Stimulated activated CD8-positive, alpha-beta memory T cell treated with anti-CD3 and anti-CD28 coated beads, Interleukin-7, amount 100 ng/mL, for 24 hours (primary cell): ENCODE measurements at places on chromosomes 12 and 14.

GRCh38 chr14:64149921-64150320 is 144.2 kb downstream of the ESR2 start:
- DNase-seq, result no peak

GRCh38 chr14:102434647-102435175 is 72.0 kb downstream of the TECPR2 start:
- DNase-seq, result no peak

- DNase-seq, result no peak
Measured at GRCh38 chr12:64236549-64236948, 14.5 kb upstream of the KICS2 start.

DNA sequence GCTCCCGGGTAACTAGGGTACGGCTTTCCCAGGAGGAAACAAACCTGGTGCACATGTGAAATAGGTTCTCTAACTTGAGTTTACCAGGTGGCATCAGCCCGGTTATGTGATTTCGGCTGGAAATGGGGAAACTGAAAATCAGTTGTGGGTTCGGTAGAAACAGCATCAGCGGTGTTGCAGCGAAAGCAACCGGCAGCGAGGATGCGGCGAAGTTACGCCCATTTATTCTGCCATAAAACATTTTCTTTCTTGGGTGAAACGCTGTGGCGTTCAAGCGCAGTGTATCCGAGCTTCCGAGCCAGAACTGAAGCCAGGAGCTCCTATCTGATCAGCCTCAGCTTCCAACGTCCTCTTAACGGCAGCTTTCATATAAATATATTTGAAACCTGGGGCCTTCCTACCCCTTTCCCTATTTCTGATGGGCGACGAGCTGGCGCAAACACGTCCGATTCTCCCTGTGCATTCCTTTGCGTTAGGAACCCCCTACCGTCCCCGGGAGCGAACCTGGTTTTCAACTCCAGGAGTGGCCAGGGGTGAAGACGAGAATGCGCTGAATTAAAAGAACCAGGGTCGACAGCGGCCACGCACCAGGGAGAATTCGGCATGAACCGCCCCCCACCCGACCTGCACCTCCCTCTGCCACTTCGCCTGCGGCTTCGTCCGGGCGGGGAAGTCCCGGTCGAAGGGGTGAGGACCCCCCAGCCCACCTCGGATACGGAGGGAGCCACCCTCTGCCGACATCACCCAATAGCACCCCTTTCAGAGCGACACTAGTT is 1.6 kb downstream of the DPF3 start:
- no peak for DNase-seq

DNA sequence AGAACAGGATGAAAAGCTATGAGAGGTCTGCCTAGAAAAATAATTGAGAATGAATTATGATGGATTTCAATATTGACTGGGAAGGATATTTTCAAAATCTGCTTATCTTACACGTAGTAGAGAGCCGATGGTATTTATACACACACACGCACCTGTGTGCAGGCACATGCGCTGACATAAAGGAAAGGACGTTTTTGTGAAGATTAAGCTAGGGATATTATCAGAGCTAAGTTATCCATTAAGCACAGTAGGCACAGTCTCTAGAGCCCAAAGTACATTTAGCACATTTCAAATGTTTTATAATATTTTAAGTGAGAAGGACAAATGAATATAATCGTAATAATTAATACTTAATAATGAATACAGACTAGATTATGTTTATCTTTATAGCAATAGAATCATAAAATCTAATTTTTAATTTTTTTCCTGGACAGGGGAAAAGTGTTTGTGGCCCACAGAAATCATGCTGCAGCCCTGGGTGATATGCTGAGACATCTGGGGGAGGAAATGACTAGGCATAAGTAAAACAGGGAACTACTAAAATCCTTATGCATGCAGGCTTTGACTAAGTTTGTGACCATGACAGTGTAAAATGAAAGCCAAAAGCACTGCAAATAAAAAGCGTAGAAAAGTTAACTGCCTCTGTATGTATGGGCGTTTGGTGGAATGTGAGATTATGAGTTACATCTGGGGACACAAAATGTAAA is 146.1 kb downstream of the KITLG start:
- DNase-seq, result no peak

DNA sequence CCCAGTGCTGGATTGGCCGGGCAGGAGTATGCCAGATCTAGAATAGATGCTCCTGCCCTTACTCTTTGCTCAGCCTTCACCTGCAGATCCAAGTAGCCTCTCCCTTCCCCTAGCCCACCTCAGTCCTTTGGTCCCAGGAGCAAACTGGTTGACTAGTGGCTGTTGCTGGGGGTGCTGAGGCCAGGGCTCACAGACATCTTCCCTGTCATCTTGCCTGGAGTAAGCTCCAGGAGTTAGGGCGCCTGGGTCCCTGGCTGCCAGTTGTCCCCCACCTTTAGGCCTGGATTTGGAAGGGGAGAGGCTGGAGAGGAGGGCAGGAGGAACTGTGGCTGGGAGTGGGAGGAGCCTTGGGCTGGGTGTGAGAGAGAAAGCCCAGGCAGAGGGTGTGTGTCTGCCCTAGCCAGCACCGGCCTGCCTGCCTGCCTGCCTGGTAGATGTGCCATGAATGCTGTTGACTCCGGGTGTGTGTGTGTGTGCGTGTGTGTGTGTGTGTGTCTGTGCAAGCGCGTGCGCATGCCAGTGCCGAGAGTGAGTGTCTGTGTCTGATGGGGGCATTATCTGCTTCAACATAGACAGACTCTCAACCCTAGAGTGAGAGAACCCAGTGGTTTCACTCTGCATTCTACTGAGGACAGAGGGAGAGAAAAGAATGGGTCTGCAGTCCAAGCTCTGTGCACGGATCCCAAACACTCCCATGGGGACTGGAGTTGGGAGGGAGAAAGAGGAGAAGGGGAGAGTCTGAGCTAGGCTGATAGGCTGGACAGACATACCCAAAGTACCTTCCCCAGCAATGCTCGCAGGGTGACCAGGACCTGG is 845 bp upstream of the RARG start:
- no peak for DNase-seq

DNA sequence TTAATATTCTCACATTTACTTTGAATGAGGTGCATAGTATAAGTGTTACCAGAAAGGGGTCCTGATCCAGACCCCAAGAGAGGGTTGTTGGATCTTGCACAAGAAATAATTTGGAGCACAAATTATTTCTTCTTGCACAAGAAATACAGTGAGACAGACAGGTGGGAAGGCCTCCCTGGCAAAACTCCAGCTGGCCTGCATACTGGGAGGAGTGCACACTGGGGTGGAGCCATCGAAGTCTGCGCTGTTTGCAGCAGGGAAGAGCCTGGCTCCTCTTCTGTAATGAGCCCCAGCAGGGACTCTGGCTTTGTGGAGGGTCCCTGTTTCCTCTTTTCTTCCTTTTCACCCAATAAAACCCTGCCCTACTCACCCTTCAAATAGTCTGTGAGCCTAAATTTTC is 141.6 kb downstream of the GLT1D1 start:
- no peak for DNase-seq

DNA sequence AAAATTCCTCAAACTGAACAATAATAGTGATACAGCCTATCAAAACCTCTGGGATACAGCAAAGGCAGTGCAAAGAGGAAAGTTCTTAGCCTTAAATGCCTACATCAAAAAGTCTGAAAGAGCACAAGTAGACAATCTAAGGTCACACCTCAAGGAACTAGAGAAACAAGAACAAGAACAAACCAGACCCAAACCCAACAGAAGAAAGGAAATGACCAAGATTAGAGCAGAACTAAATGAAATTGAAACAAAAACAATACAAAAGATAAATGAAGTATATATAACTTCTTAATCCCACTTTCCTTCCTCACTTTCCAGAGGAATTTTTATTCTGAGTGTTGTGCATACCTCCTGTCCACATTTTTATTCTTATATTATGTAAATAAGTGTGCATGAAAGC is 192.0 kb downstream of the FUT8 start:
- no peak for DNase-seq

- DNase-seq, result no peak
Measured at GRCh38 chr14:72590577-72590976, 303.3 kb downstream of the DPF3 start.

- DNase-seq, result no peak
Measured at GRCh38 chr14:72736786-72737559, 156.9 kb downstream of the DPF3 start.

GRCh38 chr12:21666722-21667121 is 9.1 kb upstream of the LDHB start:
- DNase-seq, result no peak

DNA sequence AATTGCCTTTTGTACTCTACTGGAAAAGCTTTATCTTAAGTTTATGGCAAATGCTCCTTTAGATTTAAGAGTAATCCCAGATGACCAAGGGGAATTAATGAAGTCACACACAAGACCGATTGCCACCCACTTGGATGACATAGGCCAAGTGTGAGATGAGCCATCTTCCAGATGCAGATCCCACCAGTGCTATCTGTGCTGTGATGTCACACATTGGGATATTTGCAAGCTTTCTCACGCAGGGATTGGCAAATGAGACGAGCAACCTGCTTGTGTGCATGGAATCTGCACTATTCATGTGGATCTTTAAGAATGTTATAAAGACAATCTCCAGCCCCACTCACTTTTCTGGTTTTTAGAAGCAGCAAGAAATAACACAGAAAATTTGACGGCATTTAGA is 602.1 kb upstream of the TMEM132C start:
- DNase-seq, result no peak

DNA sequence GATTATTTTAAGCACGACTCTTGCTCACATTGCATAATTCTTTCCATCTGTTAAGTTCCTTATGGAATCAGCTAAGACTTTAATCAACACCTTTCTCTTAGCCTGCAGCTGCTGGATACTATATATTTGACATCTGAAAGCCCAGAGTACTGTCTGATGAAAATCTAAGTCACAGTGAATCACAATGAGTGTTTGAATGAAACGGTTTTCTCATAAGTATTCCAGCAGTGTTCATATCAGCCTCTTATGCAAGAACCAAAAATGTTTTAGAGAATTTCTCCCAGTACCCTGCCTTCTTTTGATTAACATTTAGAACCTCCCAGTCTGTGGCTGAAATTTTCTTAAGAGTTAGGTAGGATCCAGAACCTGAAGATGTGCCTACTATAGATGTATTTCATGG is 55.6 kb downstream of the FRMD6 start:
- no peak for DNase-seq

DNA sequence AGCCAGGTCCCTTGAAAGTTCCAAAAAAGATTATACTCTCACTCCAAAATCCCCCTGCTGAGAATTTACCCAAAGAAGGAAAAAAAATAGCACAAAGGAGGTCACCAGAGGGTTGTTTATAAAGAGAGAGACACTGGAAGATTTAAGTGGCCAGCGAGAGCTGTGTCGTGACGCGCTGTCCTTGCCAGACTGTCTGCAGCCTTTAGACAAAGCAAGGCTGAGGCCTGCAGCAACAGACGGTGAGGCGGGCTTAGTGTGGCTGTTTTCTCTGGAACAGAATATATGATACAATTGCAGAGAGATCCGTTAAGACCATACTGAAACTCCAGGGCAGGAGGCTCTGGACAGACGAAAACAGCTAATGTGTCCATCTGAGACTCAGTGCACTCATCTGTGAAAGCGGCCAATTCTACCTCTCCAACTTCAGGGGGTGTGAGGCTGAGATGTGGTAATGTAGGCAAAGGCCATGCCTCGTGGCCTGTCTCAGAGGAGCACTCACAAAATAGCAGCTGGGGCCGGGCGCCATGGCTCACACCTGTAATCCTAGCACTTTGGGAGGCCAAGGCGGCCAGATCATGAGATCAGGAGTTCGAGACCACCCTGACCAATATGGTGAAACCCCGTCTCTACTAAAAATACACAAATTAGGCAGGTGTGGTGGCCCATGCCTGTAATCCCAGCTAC is 36.2 kb downstream of the ANAPC7 start:
- no peak for DNase-seq

DNA sequence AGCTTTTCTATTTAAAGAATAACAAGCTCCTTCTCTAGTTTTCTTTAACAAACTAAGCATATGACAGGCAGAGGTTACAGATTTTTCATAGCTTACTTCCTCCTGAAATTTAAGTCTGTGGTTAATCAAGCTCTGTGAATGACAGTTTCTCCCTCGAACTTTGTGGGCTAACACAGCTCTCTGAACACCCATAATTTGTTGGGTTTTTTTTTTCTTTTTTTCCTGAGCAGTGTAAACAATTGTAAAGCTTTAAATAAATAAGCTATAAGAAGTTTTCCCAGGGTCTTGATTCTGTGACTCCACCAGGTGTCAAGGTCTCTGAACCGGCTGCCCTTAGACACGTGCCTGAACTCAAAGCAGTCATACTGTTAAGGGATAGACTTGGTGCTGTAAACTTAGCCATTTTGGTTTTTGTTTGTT is 128.1 kb upstream of the AMIGO2 start:
- no peak for DNase-seq

- no peak for DNase-seq
Measured at GRCh38 chr14:102321456-102322422, 2.2 kb downstream of the ZNF839 start.

DNA sequence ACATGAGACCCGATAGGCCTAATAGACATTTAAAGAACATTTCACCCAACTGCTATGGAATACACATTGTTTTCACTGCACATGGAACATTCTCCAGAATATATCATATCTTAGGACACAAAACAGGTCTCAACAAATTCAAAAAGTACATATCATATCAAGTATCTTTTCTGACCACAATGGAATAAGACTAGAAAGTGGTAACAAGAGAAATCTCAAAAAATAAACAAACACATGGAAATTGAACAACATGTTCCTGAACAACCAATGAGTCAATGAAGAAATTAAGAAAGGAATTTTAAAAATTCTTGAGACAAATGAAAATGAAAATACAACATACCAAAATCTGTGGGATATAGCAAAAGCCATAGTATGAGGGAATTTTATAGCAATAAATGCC is 208.1 kb downstream of the PTPRO start:
- no peak for DNase-seq

DNA sequence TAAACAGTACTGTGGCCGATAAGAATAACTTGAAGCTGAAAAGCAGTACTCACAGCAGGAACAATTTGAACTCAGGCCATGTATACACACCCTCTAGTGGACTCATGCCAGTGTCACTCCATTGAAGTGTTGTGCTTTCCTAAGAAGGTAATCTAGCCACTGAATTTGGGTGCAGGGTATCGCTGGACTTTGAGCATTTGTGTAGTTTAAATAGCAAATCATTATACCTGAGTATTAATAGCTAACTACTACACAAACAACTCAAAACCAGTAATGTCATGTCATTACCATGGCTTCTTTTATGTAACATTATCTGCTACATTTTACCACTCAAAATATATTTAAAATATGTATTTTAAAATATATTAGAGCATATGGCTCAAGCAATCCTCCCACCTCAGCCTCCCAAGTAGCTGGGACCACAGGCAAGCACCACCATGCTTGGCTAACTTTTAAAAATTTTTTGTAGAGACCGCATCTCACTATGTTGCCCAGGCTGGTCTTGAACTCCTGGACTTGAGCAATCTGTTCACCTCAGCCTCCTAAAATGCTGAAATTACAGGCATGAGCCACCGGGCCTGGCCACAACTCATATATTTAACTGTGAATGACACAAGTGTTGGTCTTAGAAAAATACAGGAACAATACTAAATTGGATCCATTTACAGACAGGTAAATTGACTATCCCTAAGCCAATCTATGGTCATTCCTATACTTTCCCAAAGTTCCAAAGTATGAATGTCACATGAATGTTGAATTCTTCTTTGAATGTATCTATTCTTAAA is 25.6 kb upstream of the ARID4A start:
- DNase-seq, result no peak
